ENCODE measurements at places on chromosomes 2 and 18.

- DNase-seq: no peak
Measured at GRCh38 chr2:120445449-120446143, 99.7 kb downstream of the INHBB start.

DNA sequence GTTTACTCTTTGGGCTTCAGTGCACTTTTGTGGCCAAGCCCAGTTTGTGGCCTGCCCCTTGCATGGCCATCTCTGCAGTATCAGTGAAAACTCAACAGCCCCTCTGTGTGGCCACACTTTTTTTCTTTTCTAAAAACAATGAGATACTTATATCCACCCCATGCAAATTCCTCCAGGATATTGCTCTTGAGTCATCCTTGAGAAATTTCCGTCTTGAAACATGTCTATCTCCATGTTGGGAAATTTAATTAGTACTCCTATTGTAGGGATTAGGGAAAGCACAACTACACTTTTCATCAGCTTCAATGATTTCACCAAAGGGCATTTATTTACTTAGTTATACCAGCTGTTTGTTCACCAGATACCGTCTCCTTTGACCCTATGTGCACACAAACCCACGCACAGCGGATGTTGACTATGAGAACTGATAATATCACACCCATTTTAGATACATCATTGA is 993.1 kb downstream of the TSN start:
- peak; percentile 16 for DNase-seq

GRCh38 chr18:61891271-61891670 is 1.5 kb downstream of the RNF152 start:
- no peak for DNase-seq

DNA sequence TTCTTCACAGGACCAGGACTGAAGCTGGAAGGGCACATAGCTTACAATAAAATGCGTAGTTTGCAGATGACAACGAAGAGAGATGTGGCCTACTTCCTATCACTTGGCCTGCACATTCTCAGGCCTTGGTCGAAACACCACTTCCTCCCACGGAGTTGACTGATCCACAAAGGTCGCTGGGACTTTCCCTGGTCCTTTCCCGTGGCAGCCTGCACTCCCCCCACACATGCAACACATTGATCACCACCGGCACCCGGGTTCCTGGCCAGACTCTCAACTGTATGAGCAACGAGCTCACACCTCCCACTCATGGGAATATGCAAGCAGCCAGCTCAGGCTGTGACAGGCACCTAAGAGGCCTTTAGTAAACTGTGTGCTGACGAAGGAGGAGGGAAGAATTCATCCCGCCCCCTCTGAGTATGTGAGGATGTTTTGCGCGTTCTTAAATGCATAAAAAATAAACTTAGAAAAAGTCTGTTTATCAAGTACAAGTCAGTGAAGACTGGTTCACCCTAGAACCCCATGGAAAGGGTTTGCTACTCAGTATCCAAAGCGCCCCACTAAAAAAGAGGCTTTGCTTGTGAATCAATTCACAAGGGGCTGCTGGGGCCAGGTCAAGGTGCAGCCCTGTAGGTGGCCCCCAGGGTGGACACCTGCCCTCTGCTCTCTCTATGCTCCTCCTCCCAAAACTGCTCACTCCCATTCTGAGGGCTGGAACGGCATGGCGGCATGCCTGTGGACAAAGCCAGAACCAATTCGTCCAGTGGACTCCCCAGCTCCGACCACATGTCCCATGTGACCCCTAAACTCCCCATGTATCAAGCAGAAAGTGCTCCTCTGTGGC is 154.3 kb downstream of the EIPR1 start:
- DNase-seq: no peak

GRCh38 chr2:220450846-220451245 is 823.4 kb downstream of the SLC4A3 start:
- no peak for DNase-seq
